SIG-M5 (cell line): ENCODE measurements at places on chromosomes 2 and 18.

DNA sequence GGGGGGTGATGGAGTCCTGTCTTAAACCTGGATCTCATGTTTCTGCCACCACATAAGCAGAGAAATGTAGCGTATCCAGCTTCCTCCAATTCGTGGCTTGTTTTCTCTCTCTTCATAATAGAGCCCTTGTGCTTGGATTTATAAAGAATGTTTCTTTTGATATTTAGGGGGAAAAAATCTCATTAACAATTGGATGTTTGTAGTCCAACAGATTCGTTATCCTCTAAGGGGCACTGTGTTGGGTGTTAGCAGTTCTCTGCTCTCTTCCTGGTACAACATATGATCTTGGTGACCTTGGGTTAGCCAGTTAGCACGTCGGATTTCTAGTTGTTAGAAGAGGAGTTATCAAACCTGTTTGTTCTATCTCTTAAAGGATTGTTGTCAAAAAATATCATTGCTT lies 127.8 kb downstream of the FMNL2 start:
- DNase-seq: no peak

GRCh38 chr18:77140030-77140429 lies 7.4 kb upstream of the MBP start:
- DNase-seq: no peak

GRCh38 chr18:58980991-58981390 lies 116.3 kb downstream of the ZNF532 start:
- DNase-seq: no peak

DNA sequence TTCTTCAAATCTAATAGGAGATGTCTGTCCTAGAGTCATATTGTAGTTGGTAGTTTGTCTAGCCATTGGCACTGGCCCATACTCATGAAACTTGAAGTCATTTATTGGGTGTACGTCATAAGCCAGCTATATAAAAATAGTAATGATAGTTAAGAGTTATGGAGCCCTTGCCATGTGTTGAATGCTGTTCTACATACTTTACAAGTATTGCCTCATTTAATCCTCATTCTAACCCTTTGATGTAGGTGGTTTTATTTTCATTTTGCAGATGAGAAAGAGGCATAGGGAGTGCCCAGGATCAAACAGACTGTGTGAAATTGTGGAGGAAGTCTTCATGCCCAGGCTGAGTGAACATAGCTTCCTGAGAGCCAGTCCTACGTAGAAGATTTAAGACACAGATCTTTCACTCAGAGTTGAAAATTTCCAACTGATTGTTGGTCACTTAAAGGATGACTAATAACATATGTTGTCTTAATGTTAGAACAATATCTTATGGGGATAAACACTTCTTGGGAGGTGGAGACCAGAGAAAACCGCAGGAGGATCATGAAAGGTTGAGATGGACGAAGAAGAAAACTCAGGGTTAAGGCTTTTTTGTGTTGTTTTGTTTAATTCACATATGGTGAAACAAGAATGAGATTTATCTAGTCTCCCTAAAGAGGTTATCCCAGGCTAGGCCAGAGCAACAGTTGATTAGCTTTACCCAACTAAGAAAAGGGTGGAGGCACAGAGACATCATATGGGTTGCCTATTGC lies 156.0 kb downstream of the CERS6 start:
- DNase-seq: no peak

- DNase-seq: no peak
Observed at GRCh38 chr2:177530561-177530960, 138.0 kb downstream of the AGPS start.

DNA sequence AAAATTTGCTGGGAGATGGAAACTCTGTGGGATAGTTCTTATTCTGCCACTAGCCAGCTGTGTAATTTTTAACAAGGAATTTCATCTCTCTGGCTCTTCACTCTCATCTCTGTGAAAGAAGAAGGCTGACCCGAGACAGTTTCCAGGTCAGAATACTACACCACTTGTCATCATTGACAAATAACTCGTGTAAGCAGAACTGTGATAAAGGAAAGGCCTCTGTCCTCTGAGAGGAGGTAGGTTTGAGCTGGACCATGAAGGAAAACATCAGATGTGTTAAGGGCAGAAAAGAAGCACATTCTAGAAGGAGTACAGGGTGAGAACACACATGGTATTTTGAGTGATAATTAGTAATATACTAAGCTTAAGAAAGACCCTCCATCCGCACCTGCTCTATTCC lies 211.4 kb upstream of the DDX18 start:
- DNase-seq: no peak

DNA sequence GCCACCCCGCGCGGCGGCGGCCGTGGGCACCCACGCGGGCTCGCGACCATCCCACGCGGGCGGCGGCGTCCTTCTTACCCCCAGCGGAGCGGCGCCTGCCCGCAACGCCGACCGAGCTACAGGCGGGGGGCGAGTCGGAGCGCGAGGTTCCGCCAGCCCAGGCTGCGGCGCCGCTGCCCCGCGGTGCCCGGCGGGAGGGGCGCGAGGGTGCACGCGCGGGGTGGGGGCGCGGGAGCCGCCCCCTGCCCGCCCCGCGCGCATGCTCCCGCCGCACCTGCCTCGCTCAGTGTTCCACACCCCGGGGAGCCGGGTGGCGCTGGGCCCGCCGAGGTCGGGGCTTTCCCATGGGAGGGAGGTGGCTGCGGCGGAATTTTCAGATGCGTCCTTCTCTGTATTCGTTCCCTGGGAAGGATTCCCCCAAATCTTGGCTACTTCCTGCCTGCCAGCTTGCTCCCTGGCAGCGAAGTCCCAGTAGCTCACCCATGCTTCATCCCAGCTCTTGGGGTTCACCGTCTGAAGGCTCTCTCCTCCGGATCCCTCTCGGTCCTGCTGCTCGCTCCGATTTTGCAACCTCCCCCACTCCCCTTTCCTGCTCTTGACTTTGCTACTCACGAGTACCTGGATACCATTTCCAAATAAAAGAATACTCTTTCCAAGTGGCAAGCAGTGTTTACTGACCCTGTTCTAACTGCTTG lies at the start of gene L3MBTL4:
TSS of gene L3MBTL4 (minus strand) at position 189 of the 695 bp plus-strand sequence. CDS start 103,286 bp downstream, outside the sequence.
- no peak for DNase-seq

GRCh38 chr2:95179451-95179850 lies 13.8 kb downstream of the ZNF2 start:
- DNase-seq: no peak

GRCh38 chr18:23106575-23106974 lies 28.7 kb upstream of the CABLES1 start:
- DNase-seq: no peak

GRCh38 chr2:178429336-178429735 lies 21.6 kb downstream of the PRKRA start:
- DNase-seq: no peak

DNA sequence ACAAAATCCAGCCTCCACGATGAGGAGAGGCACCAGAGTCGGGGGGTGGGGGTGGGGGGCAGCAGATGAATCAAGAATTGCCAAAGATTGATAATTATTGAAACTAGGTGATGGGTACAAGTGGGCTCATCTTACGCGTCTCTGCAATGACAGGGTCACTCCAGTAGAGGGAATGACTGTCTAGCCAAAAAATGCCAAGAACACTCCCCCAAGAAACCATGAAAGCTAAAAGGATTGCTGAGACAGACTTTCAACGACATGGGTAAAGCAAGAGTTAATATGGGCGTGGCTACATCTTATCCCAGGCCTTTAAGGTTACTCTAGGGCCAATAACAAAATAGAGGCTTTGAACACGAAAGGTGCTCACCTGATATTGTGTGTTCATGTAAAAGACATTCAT lies 86.5 kb downstream of the STK39 start:
- no peak for DNase-seq

GRCh38 chr2:30178618-30179434 lies 32.0 kb downstream of the YPEL5 start:
- no peak for DNase-seq

- DNase-seq: no peak
Observed at GRCh38 chr2:190791976-190792575, 88.5 kb upstream of the GLS start.

DNA sequence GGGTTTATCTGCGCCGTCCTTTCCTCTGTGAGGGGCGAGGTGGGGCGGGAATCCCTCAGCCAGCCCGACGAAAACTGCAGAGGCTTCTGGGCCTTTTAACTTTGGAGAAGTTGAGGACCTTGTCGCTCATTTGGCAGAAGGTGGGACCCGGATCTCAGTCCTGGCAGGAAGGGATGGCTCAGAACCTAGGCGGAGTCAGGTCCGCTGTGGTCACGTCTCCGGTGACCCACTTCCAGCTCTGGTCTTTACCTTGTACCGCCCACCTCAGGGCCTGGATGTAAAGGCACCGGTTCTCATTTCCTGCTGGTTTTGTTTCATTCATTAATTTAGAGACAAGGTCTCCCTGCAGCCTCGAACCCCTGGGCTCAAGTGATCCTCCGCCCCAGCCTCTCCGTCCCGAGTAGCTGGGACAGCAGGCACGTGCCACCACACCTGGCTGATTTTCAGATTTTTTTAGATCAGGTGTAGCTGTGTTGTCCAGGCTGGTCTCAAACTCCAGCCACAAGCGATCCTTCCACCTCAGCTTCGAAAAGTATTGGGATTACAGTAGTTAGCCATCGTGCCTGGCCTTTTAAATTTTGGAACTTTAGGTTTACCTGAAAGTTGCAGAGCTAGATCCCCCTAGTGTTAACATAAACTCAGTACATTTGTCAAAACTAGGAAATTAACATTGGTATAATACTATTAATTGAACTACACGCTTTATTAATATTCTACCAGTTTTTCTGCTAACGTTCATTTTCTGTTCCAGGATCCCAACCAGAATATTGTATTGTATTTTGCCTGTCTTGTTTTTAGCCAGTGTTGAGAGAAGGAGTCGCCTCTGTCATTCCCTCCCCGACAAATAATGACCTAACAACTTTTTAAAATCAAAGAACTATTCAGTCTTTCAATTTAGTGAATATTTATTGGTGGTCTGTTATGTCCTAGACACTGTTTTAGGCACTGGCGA lies 852 bp downstream of the POLI start:
- DNase-seq: no peak

- DNase-seq: no peak
Observed at GRCh38 chr2:175234153-175234552, 52.6 kb upstream of the ATP5MC3 start.
